ENCODE measurements at places on chromosomes 5 and 9. TPM values are rescaled to one million over a fixed set of nuclear protein-coding genes. Genes with fewer than 3 reads are reported as not detected.

Gene NDST1
- 171 TPM for total RNA-seq

Gene CTXN3
- total RNA-seq: not detected

Gene OR1J2
- not detected for total RNA-seq

Gene FAM153A
- total RNA-seq: 0.81 TPM

Gene IL17B
- not detected for total RNA-seq

Gene DDX4
- total RNA-seq: 0.27 TPM

Gene EQTN
- total RNA-seq: not detected

Gene ST6GALNAC4
- total RNA-seq: 23.5 TPM

DNA sequence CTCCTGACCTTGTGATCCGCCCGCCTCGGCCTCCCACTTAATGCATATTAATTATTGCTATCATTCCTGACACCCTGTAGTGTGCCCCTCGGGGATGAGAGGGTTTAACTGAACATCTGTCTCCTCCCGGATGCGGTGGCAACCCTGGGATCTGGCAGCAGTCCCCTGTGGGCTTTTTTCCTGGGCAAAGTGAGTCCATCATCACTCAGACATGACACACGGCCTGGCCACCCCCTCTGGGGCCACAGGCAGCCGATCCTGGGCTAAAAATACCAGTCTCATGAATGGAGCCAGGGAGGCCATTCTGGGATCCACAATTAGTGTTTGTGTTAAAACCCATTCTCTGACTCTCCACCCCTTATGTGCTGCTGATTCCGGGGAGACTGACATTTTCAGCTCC is 161.2 kb downstream of the RGS3 start:
- no peak for DNase-seq

DNA sequence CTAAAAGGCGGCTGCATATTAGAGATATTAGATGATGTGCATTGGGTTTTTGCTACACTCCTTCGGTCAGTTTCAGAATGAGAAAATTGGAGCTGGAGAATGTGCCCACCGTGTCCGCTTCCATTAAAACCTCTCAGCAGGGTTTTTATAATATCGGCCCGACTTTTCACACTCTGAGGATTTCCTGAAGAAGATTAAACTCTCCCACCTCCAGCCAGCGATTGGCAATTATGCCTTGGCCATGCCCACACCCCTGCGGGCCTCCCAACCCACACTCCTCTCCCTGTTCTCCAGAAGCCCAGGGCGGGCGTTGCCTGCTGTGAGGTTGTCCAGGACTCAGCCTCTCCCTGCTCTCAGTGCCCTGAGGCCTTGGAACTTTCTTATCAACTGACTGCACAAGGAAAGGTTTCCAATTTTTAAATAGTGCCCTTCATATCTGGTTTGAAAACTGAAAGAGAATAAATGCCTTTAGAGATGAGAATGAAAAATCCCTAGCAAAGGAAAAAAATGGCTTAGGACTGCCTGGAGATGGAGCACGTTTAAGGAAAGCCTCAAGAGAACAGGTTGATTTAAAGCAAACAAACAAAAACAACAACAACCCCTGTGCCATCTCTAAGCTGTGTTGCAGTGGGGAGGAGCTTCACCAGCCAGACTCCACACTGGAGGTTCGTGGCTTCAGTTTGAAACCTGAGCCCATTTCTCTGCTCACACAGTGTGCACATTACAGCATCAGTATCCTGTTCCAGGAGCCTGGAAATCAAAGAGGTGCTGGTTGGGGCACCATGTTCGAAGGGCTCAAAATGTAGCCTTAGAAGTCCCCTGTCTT is 292.9 kb downstream of the NSG2 start:
- no peak for DNase-seq

DNA sequence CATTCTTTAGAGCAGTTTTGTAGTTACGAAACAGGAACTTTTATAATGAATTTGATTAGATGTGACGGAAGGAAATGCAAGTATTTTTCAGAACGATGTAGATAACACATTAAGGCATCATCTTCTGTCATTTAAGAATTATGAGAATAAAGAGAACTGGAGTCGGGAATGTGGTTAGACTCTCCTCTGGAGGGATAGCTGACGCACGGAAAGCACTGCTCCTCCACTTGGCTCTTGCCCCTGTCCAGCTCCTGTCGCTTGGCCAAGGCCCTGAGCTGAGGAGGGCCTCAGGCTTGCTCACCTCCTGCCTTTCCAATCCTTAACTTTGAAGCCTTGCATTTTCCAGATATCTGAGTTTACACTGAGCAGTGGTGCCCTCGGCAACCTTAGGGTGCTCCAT is 60.5 kb downstream of the MAP1B start:
- no peak for DNase-seq

GRCh38 chr9:82560457-82560904 is 502.5 kb downstream of the RASEF start:
- DNase-seq: no peak

GRCh38 chr5:180816608-180817534 is 14.3 kb upstream of the MGAT1 start:
- DNase-seq: peak; percentile 49

- DNase-seq: no peak
Measured at GRCh38 chr5:112156211-112156610, 262.9 kb downstream of the EPB41L4A start.

GRCh38 chr9:106722051-106722753 is 140.8 kb upstream of the ZNF462 start:
- no peak for DNase-seq

DNA sequence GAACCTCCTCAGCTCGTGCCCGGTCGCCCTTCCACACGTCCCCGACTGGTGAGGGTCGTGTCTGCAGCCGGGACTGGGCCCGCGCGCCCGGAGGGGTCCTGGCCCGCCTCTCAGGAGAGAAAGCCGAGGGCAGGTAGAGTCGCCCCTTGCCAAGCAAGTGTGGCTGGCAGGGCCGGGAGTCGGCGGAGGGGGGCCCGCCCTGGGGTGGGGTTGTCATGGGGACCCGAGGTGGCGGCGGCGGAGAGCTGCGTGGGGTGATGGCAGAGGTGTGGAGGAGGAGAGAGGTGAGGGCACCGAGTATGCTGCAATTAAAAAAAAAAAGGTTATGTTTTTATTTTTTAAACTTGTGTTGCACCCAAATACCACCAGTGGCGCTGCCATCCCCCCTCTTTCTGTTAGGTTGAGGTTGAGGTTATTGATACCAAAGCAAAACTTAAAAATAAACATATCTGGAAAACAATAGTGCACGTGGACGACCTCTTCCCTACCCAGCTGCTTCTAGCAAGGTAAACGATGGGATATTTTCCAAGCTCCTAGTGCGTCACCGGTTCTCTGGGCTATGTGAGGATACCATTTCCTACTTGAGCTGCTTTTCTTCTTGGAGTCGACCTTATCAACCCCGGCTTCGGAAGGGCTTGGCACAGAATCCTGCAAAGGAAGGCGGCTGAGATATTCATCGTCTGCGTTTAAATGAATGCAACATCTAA is 660 bp downstream of the SCAMP1 start:
- DNase-seq: peak; percentile 76

GRCh38 chr5:133487093-133487492 is 125.2 kb downstream of the FSTL4 start:
- no peak for DNase-seq

GRCh38 chr5:166163996-166164610 is 2127.3 kb upstream of the WWC1 start:
- DNase-seq: no peak

Measured in thyroid gland (tissue), 4 donors.